ENCODE measurements at places on chromosomes 2 and 18. TPM values are rescaled to one million over a fixed set of nuclear protein-coding genes. Genes with fewer than 3 reads are reported as not detected.

SCN7A gene
- not detected for total RNA-seq

FTCDNL1 gene
- total RNA-seq = 1.2 TPM

SERPINB2 gene
- not detected for total RNA-seq

TMEM163 gene
- 0.30 TPM for total RNA-seq

COBLL1 gene
- 0.02 TPM for total RNA-seq

MROH2A gene
- total RNA-seq = not detected

FSIP2 gene
- 0.05 TPM for total RNA-seq

CACNB4 gene
- 0.14 TPM for total RNA-seq

CCDC85A gene
- not detected for total RNA-seq

INPP1 gene
- total RNA-seq = 10.7 TPM

TSPYL6 gene
- total RNA-seq = not detected

AKAIN1 gene
- total RNA-seq = not detected

TRPM8 gene
- not detected for total RNA-seq

RNU2-63P gene
- total RNA-seq = 22.6 TPM

ZNF638 gene
- 96.0 TPM for total RNA-seq

UXS1 gene
- total RNA-seq = 67.7 TPM

NEB gene
- total RNA-seq = 0.64 TPM

CPO gene
- total RNA-seq = not detected

ERFE gene
- 0.11 TPM for total RNA-seq

ST8SIA3 gene
- total RNA-seq = not detected

GAREM1 gene
- total RNA-seq = not detected

CLEC4F gene
- not detected for total RNA-seq

SRD5A2 gene
- 0.05 TPM for total RNA-seq

MDH1B gene
- 0.09 TPM for total RNA-seq

FAM161A gene
- 3.5 TPM for total RNA-seq
